Endothelial cell of umbilical vein (primary cell): ENCODE measurements at places on chromosomes 1 and 21. TPM values are rescaled to one million over a fixed set of nuclear protein-coding genes. Genes with fewer than 3 reads are reported as not detected.

ZBTB8OS gene
- total RNA-seq, result 38.0 and 41.9 TPM in 2 replicates

FOXJ3 gene
- 36.5 and 38.8 TPM in 2 replicates for total RNA-seq

PODN gene
- total RNA-seq, result 1.5 and 2.0 TPM in 2 replicates

NFIA gene
- total RNA-seq, result 41.3 and 47.0 TPM in 2 replicates

MYBPH gene
- total RNA-seq, result not detected in 2 replicates

NT5C1A gene
- total RNA-seq, result not detected in 2 replicates

VANGL2 gene
- not detected in 2 replicates for total RNA-seq

TRIM46 gene
- total RNA-seq, result 9.6 and 10.0 TPM in 2 replicates

LCE1A gene
- total RNA-seq, result not detected in 2 replicates

TAF5L gene
- 20.3 and 24.8 TPM in 2 replicates for total RNA-seq

ELOA gene
- 41.0 and 42.6 TPM in 2 replicates for total RNA-seq

NUF2 gene
- 38.6 and 38.7 TPM in 2 replicates for total RNA-seq

TMEM82 gene
- not detected in 2 replicates for total RNA-seq

SLFNL1 gene
- total RNA-seq, result 0.29 and 0.39 TPM in 2 replicates

LCE1D gene
- not detected in 2 replicates for total RNA-seq

CD1E gene
- total RNA-seq, result not detected in 2 replicates

ZNHIT6 gene
- total RNA-seq, result 18.8 and 21.4 TPM in 2 replicates

SYCP1 gene
- not detected in 2 replicates for total RNA-seq

LMX1A gene
- total RNA-seq, result not detected in 2 replicates

TLR5 gene
- 0.15 and 0.16 TPM in 2 replicates for total RNA-seq

CD247 gene
- total RNA-seq, result not detected in 2 replicates

PTPN7 gene
- total RNA-seq, result 0.86 and 1.9 TPM in 2 replicates

RABGAP1L gene
- total RNA-seq, result 20.7 and 22.2 TPM in 2 replicates

DMRTA2 gene
- total RNA-seq, result not detected in 2 replicates

MAN1C1 gene
- 0.85 and 4.0 TPM in 2 replicates for total RNA-seq

ELAVL4 gene
- not detected in 2 replicates for total RNA-seq

OR2T5 gene
- total RNA-seq, result not detected in 2 replicates

VSIG8 gene
- total RNA-seq, result 0.18 TPM in 1 of 2 replicates, not detected in the other

PLD5 gene
- total RNA-seq, result not detected in 2 replicates

OR10J1 gene
- not detected in 2 replicates for total RNA-seq

LAMB3 gene
- total RNA-seq, result 0.72 and 3.1 TPM in 2 replicates

ESPN gene
- 0.71 and 2.2 TPM in 2 replicates for total RNA-seq

NBPF10 gene
- 1.8 TPM in 2 replicates for total RNA-seq

OR2T2 gene
- total RNA-seq, result not detected in 2 replicates

SMPDL3B gene
- total RNA-seq, result 0.23 TPM in 1 of 2 replicates, not detected in the other

APP gene
- 811 and 928 TPM in 2 replicates for total RNA-seq

FBXO2 gene
- total RNA-seq, result 0.42 and 0.88 TPM in 2 replicates

IL20 gene
- not detected in 2 replicates for total RNA-seq

NTNG1 gene
- not detected in 2 replicates for total RNA-seq

OR6K3 gene
- total RNA-seq, result not detected in 2 replicates
